ENCODE measurements at places on chromosomes 12 and 14.
A peak's percentile ranks its signal among the peaks of the same experiment; 100 is the strongest.

GRCh38 chr12:56713345-56713744 is 11.8 kb downstream of the NACA start:
- no peak for DNase-seq

GRCh38 chr12:57571926-57572762 is 18.8 kb upstream of the PIP4K2C start:
- DNase-seq: no peak

DNA sequence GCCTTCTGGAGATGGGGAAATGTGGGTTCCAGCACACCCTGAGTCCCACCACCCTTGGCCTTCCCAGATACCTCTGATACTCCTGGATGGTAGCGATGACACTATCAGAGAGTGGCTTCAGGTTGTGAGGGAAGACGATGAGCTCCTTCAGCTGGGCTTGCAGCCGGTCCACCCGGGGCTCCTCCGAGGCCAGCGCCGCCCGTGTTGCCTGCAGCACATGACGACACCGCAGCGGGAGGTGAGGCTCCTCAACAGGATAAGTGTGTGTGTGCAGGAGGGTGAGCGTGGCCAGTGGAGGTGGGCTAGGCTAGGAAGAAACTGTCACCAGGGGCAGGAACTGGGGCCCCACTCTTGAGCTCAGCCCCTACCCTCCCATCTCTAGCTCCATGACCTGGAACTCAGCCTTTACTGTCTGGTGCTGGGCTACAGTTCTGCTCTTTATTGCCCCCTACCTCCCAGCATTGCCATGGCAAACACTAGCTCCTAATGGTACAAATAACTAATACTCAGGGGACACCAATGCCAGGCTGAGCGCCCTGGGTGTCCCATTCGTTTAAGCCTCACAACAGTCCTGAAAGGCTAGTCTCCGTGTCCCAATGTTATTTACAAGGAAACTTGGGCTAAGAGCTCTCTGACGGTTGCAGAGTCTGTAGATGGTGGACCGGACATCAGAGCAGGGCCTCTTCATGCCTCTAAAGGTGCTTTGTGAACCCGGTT is 64.1 kb downstream of the SYNE3 start:
- DNase-seq: no peak

GRCh38 chr14:67736771-67737170 is 35.1 kb downstream of the RDH12 start:
- no peak for DNase-seq

GRCh38 chr12:6688543-6688998 is 604 bp downstream of the ZNF384 start:
- peak; percentile 43 for DNase-seq

DNA sequence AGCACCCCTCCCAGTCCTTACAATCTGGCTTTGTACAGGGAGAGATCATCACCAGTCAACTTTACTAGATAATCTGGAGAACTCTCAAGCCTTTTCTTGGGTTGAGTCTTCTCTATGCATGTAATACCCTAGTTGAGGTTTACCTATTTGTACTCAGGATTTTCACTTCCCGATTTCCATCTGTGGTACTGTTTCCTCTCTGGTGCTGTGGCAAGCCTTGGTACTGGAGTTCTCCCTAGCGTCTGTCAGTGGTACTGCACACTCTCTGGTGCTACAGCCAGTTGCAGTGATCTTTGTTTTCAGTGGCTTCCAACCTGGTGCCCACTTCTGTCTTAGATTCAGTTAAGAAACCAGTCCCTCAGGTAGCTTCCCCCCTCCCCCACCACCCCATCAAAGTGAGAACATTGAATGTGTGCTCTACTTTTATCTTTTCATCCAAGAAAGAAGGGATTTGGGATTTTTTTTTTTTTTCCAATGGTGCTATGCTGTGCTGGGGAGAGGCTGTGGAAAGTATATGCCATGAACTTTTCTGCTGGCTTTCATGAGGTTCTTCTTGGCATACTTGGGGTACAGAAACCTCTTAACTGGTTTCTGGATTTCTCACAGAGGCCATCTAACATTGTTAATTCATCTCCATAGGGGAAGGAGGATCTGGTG is 69.4 kb upstream of the EVL start:
- DNase-seq: peak; percentile 66

All from activated naive CD4-positive, alpha-beta T cell treated with Interleukin-2 at 50 U/mL for 16 hours (primary cell).